ENCODE measurements at places on chromosomes 5 and 9. TPM values are rescaled to one million over a fixed set of nuclear protein-coding genes. Genes with fewer than 3 reads are reported as not detected.

Gene ARHGEF37
- total RNA-seq: 10.5 TPM

Gene ACOT12
- not detected for total RNA-seq

Gene CAMK4
- 2.2 TPM for total RNA-seq

Gene CNOT8
- total RNA-seq: 95.5 TPM

Gene C9orf50
- not detected for total RNA-seq

Gene TLX3
- total RNA-seq: not detected

Gene BHMT2
- 0.89 TPM for total RNA-seq

Gene TAF1L
- total RNA-seq: not detected

DNA sequence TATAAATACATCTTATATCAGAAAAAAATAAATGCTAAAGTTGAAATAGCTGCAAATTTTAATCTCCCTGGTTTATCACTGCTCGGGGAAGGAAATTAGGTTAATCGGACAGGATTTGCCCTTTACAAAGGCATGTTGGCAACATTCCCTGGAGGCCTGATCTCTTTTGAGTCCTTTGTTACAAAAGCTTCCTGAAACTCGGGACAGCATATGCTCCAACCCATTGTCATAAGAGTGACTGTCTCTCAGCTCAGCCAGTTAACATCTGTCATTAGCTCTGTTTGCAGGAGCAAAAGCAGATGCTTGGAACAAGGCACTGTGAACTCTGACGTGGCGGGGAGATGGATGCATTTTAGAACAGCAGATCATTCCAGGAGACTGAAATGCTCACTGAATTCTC lies 80.6 kb downstream of the MYO10 start:
- no peak for DNase-seq

GRCh38 chr5:146919304-146919703 lies 40.7 kb upstream of the PPP2R2B start:
- DNase-seq: no peak

- DNase-seq: no peak
Measured at GRCh38 chr5:132840313-132840712, 9.9 kb upstream of the SHROOM1 start.

DNA sequence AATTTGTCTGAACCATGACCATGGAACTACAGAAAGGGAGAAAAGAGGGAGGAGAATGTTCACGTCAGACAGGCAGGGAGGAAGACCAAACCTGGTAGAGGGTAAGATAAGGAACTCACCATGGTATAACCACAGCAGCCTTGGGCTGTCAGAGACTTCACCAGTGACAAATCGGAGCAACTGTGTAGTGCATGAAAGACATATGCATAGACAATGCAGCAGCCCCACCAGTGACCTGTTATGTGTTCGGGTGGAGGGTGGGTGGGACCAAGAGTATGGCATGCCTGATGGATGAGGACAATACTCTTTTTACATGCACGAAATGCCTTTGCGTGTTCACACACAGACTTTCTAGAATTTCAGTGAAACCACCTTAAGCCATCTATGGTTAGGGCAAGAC lies 221.8 kb upstream of the RASEF start:
- DNase-seq: no peak

- no peak for DNase-seq
Measured at GRCh38 chr5:179786861-179787260, 6.9 kb upstream of the LTC4S start.

DNA sequence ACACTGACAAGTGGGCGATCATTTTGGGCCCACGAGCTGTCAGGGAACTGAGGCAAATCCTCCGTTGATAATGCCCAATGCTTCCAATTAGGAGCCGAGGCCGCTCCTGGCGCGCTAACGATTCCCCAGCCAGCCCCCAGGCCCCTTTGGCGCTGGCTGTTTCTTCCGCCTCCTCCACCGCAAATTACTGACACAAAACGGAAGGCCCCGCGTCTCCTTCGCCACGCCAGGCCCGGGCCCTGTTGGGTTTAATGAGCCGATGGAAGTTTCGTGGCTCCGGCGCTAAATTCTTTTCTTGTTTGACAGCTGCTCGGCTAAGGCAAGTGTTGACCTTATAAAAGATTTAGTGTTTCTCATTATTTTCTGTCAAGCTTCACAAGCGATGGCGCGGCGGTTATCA lies 25.7 kb upstream of the BARHL1 start:
- no peak for DNase-seq

GRCh38 chr5:172048539-172049101 lies 42.2 kb upstream of the FBXW11 start:
- no peak for DNase-seq

GRCh38 chr5:139658928-139659667 lies 10.9 kb downstream of the CXXC5 start:
- DNase-seq: peak; percentile 70

DNA sequence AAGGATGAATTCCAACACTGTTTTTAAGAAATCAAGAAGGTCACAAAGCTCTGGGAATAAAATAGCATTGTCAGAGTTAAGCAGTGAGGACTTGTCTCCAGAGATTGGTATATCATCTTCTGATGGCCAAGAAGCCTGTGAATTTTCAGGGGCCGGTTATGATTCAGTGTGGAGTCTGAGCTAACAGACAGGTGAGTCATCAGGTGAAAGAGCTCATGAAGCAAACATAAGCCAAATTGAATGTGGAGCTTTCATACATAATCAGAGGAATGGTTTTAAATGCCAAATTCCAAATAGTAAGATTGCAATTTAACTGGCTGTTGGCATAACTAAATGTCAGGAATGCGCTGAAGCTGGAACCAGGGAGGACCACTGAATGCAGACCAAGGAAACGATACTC lies 494.2 kb downstream of the MTRR start:
- no peak for DNase-seq

- peak; percentile 45 for DNase-seq
Measured at GRCh38 chr5:142280066-142281007, 44.5 kb downstream of the SPRY4 start.

GRCh38 chr9:74499111-74499601 lies 2.0 kb downstream of the RORB start:
- DNase-seq: peak; percentile 43

- DNase-seq: peak; percentile 20
Measured at GRCh38 chr5:1799110-1799601, 481 bp downstream of the MRPL36 start.

- no peak for DNase-seq
Measured at GRCh38 chr5:150577378-150578139, 62.9 kb upstream of the SYNPO start.

DNA sequence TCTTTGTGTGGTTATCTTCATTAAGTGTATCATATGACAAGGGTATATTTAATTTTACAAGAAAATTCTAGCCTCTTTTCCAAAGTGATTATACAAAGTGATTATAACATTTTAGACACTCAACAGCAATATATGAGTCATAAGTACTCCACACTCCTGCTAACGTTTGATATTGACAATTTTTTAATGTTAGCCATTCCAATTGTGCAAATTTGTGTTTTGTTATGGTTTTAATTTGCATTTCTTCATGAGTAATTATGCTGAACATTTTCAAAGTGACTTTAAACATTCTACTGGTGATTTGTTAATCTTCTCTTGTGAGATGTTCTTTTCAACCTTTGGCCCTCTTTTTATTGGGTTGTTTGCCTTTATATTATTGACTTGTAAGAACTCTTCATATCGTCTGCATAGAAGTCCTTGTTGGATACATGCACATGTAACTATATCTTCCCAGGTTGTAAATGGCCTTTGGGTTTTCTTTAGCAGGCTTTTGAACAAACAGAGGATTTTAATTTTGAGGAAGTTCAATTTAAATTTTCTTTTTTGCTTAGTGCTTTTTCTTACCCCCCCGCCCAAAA lies 771.6 kb upstream of the ZNF608 start:
- no peak for DNase-seq

GRCh38 chr5:107388141-107388861 lies 282.4 kb downstream of the EFNA5 start:
- DNase-seq: no peak

GRCh38 chr5:32201122-32201753 lies 27.1 kb upstream of the GOLPH3 start:
- no peak for DNase-seq

DNA sequence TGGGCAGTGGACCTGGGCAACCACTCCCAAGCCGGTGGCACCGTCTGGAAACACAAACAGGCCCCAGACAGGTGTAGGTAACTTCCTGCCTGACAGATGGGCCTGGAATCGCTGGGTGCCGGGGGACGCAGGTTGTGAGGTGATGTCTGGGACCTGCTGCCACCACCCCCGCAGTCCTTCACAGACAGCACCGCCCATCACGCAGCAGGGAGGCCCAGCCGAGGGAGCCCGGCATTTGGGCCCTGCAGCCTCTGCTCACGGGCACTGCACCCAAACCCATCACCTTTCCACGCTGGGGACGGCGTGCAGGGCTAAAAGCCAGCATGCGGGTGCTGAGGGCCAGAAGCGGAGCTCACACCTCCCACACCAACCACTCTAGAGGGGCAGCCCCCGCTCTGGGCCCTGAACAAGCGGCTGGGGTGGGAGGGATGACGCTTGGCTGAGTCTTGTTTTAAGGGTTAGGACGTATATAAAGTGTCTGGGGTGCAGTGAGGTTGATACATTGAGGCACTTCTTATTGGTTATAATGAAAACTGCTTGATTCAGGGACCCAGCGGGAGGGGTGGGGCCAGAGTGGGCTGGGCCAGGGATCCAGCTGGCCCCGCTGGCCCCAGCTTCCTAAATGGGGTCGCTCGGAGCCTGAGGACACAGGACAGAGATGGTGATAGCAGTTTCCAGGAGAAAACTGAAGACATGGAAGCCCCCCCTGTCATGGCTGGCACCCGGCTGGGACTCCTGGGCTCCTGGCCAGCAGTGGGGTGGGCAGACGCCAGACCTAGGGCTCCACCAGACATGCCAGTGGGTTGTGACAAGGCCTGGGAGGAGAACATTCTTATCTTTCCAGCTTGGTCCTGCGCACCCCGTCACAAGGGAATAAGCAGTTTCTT lies 11.3 kb downstream of the MYMK start:
- DNase-seq: peak; percentile 75

GRCh38 chr5:77168161-77168878 lies 42.2 kb upstream of the PDE8B start:
- peak; percentile 63 for DNase-seq

DNA sequence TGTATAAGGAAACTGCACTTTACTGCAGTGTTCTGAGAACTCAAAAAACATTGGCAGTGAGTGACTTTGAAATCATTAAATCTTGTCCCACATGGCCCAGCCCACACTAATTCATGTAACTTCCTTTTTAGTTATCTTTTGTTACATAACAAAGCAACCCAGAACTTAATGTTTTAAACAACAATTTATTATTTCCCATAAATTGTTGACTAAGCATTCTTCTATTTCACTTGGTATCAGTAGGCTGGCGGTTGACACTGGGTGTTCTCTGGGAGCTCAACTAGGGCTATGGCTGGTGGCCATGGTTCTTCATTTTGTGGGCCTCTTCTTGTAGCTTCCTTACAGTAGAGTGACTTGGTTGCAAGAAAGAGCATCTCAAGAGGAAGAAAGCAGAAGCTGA lies 278.4 kb downstream of the RASEF start:
- DNase-seq: no peak

GRCh38 chr5:123875561-123876275 lies 363.7 kb downstream of the CSNK1G3 start:
- DNase-seq: no peak

- DNase-seq: no peak
Measured at GRCh38 chr9:19116107-19116790, 11.0 kb downstream of the PLIN2 start.

- DNase-seq: no peak
Measured at GRCh38 chr5:62283005-62283404, 23.0 kb upstream of the KIF2A start.
